Activated CD4-positive, alpha-beta T cell treated with anti-CD3 and anti-CD28 coated beads, Interleukin-2, amount 10 ng/mL, durations not matched to agents 7 days and 5 days (primary cell): ENCODE measurements at places on chromosomes 12 and 14.

- DNase-seq: no peak
These were observed 20.0 kb downstream of the RASAL1 start for GRCh38 chr12:113115455-113116126.

GRCh38 chr12:53561590-53561953, 54.3 kb upstream of the NPFF start:
- no peak for DNase-seq

DNA sequence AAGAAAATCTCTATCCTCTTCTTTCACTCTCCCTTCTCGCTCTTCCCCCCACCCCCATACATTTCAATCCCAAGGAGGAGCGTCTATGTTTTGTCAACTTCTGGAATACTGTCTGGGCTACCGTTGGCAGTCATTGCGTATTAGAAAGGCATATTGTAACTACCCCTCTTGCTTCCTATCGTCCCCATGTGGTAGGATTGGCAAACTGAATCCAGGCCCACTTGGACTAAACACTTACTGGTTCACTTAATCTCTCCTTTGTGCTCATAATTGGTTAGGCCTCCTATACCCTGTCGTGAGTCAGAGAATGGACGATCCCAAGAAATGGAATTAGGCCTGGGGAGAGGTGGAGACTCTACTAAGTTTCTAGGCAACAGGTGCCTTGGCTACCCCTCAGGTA, 68.8 kb upstream of the SLC8A3 start:
- no peak for DNase-seq

DNA sequence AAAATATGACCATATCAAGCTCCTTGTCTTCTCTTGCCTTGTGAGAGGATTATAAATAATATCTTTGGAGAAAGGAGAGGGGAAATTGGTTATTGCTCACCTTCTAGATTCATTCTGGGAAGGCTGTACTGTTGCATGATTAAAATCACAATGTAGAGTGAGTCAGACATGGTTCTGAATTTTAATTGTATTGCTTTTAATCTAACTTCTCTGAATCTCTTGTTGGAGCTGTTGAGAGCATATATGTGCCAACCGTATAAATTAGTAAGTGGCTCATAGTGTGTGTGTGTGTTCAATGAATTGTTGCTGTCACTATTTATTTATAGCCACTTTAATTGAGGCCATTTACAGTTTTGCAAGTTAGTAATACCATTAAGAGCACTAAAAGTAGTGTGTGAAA, 56.1 kb downstream of the KCNJ8 start:
- no peak for DNase-seq

DNA sequence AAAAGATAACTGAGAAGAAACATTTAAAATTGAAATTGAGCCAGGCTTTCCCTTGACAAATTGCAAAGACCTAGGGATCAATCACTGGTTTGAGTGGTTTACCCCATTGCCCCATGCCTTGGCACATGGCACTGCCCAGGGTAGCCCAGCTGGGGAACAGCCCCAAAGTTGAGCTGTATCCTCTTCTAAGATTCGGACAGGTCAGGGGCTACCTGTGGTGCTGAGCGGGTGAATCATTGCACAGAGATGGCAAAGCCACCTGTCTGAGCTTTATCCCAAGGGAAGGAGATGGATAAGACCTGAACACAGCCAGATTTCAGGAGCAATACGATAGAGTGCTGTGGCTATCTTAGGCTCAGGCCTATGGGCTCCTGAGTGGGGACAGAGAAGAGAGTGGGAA, 7.0 kb downstream of the IFI27L2 start:
- no peak for DNase-seq

DNA sequence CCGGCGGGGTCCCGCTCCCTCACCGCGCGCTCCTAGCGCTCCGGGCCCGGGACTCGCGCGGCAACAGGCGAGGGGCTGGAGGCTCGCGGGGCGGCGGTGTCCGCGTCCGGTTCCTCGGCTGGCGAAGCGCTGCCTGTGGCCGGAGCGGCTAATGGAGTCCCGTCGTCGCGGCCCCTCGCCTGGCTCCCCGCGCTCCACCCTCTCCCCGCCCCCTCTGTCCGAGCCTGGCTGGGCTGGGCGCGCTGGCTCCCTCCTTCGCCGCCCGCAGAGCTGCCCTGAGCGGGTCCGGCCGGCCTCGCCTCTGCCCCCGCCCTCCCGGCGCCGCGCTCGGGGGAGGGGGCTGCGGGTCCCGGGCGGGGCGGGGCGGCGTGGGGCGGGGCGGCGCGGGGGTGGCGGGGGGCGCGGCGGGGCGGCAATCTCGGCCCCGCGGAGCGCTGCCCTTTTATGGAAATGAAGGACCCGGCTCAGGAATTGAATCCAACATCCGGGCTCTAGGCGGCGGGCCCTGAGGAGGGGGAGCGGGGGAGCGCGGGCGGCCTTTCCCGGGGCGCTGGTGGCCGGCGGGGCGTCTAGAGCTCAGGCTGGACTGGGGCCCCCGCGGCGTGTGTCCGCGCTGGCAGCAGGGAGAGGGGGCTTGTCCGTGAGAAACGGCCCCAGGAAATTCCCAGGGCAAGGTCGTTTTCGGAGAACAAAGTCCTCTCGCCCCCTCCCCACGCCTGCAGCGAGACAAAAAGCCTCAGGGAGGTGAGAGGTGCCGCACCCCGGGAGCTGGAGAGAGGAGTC, at the start of gene FERMT2:
FERMT2 (minus strand) TSS at position 153 of the 783 bp plus-strand sequence. CDS start 482 bp downstream, outside the sequence.
- no peak for DNase-seq

DNA sequence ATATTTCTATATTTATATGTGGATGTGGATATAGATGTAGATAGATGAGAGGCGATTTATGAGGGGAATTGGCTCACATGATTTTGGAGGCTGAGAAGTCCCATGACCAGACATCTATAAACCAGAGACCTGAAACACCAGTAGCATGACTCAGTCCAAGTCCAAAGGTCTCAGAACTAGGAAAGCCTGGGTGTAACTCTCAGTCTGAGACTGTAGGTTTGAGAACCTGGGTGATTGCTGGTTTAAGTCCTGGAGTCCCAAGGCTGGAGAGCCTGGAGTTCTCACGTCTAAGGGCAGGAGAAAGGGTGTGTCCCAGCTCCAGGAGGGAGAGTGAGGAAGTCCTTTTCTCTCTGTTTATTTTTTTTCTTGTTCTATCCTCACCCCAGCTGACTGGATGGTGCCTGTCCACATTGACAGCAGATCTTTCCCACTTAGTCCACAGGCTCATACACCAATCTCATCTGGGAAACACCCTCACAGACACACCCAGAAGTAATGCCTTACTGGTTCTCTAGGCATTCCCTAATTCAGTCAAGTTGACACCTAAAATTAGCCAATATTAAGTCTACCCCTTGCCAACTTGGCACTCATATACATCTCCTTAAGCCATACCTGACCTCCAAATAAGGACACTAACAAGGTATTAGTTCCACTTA, 45.4 kb downstream of the EMP1 start:
- no peak for DNase-seq

GRCh38 chr12:79766705-79767464, 76.1 kb upstream of the PAWR start:
- DNase-seq: no peak
